ENCODE measurements at places on chromosomes 3 and 15.

- ATAC-seq: no peak
Measured at GRCh38 chr3:50606596-50606995, 5.0 kb downstream of the CISH start.

- ATAC-seq: no peak
Measured at GRCh38 chr3:11050666-11051323, 58.2 kb downstream of the SLC6A1 start.

DNA sequence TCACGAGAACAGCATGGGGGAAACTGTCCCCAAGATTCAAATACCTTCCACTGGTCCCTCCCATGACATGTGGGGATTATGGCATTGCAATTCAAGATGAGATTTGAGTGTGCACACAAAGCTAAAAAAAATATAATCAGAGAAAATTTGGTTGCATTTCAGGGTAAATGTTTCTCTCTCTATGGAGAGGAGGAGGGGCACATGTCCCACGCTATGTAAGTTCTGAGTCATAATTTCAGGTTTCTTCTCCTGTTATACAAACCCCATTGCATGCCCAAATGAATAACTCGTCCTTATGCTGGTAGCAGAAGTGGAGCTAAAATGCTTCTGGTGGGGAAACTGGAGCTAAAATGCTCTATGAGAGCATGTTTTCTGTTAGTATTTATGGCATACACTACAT lies 209.7 kb upstream of the DCBLD2 start:
- ATAC-seq: no peak

DNA sequence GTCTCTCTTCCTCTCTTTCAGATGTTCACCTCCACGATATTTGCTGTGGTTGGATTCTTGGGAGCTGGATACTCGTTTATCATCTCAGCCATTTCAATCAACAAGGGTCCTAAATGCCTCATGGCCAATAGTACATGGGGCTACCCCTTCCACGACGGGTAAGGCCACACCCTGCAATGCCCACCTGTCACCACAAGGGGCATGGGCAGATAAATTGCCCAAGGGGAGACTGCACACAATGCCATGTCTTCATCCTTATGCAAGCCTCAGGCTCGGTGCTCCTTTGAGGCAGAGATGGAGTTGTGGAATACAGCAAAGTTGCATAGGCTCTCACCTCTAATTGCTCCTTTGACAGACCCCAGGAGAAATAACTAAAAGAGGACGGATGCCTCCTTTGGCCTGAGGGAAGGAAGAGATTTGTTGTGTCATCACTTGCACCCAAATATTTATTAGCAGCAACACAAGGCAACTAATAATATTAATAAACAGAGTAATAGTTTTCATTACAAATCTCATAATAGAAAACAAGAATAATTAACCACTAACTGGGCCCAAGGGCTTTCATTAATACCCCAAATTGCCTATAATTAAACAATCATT lies 13.2 kb downstream of the TM4SF4 start:
- peak; percentile 39 for ATAC-seq

GRCh38 chr3:196122021-196122687 lies 40.3 kb upstream of the TFRC start:
- no peak for ATAC-seq

DNA sequence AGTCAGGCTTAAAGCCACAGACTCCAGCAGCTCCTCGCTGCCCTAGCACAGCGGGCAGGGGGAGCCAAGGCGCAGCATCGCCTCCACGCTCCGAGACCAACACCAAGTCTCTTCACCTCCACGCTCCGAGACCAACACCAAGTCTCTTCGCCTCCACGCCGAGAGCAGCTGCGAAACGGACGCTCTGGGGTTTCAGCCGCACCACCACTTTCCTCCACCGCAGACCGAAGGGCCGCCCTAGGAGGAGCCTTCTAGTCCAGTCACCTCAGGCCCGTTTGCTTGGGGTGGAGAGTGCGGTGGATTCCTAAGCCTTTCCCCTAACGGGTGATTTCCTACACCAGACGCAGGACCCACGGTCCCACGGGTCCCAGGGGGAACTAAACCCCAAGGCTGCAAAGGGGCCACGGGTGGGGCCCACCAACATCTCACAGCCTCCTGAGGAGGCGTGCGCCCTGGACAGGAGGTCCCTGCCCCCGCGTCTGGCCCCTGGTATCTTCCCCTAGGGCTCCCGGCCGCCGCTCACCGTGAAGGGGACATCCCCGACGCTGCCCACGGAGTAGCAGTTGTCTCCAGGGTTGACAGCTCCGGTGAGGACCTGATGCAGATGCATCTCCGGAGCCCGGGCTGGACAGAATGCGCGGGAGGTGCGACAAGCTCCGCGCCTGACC lies 501 bp downstream of the DMXL2 start:
- ATAC-seq: peak; percentile 69

GRCh38 chr15:98455904-98456303 lies 192.4 kb upstream of the IGF1R start:
- peak; percentile 90 for ATAC-seq

- no peak for ATAC-seq
Measured at GRCh38 chr3:160815280-160815679, 59.2 kb downstream of the PPM1L start.

GRCh38 chr3:38613426-38613825 lies 36.1 kb downstream of the SCN5A start:
- no peak for ATAC-seq

- no peak for ATAC-seq
Measured at GRCh38 chr15:50911621-50912020, 3.1 kb downstream of the AP4E1 start.

- peak; percentile 56 for ATAC-seq
Measured at GRCh38 chr15:77085297-77085696, 14.4 kb upstream of the TSPAN3 start.

DNA sequence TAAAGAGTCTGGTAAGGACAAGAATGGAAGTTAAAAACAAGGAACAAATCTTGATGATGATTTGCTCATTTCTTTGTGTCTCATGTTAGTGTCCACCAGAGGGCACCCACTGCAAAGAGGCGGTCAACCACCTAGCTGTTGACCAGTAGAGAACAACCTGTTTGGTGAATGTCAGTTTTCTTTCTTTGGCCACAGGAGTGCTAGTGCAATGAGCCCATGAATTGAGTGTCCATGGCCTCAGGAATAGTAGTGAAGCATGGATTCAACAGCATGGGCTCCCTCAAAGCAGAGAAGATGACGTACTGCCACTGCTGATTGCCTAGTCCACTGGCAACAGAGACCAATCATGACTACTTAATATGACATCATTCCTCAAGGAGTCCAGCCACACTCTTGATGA lies 10.7 kb upstream of the CNTN6 start:
- ATAC-seq: no peak

- ATAC-seq: no peak
Measured at GRCh38 chr15:26358708-26359107, 414.2 kb downstream of the GABRB3 start.

DNA sequence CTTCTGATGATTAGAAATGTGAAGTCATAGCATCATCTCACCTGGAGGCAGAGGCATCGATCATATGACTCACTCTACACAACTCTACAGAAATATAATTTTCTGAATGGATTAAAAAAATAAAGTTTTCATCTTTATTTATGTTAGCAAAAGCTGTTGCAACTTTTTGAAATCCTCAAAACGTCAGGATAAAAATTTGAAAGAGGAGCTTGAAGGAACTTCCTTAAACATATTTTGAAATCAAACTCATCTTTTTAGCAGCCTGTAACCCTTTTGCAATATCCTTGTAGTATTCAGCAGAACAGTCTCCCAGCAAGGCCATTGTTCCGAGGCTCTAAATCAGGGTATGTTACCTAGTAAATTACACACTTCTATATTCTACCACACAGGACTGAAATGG lies 985.4 kb downstream of the PLOD2 start:
- no peak for ATAC-seq

DNA sequence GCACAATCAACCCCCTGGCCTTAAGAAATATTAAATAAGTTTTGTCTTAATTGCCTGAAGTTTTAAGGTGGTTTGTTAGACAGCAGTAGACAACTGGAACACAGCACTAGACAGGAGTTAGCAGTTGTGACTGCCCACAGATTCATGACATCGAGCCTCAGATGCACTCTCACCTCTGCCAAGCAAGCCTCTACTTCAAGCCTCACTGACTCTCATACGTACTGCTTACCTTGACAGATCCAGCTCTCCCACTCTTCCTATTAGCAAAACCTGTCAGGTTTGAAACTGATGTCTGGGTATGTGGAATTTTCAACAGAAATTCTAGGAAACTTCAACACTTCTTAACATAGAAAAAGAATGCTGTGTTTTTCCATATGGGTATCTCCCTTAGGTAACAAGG lies 382.9 kb upstream of the DPH6 start:
- no peak for ATAC-seq

DNA sequence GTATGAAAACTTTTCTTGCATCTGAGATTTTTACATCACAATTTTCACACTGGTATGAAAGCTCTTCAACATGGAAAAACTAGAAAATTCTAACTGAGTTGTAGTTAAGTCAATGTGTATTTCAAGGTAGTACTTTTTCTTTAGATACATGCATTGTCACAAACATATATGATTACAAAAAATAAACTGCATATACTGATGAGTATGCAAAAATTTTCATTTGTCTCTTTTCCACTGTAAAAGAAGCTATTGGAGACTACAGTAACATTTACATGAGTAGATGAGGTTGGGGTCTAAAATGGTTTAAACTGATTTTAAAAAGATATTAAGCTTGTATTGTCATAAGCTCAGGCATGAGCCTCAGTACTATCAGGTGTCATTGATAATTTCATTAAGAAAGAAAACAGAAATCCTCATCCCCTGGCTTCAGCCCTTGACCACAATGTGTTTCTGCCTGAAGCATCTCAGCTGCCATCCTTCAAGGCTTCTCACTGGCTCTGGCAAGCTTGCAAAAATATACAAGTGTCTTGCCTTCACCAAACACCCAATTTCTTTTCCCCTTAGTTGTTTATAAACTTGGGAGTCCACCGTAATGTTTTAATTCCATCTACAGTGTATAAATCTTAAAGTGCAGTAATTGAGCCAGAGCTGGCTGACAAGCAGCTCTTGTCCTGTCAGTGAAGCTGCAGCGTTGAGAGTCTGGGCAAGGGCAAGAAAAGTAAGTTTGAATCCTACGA lies 71.9 kb downstream of the ALDH1A2 start:
- no peak for ATAC-seq

DNA sequence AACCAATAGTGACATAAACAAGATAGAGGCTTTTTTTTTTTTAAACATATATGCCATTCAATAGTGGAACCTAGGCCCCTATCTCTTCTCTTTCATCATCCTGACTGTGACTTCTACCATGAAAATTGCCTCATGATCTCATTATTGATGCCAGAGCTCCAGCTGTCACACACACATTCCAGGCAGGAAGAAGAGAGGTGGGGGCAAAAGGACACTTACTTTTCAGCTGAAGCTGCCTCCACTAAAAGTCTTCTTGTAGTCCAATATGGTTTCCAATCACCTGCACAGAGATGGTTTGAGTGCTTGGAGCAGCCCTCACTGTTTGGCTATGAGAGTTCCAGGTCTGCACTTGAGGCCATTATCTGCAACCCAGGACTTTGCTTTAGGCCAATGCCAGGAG lies 45.0 kb downstream of the CLEC3B start:
- ATAC-seq: no peak

DNA sequence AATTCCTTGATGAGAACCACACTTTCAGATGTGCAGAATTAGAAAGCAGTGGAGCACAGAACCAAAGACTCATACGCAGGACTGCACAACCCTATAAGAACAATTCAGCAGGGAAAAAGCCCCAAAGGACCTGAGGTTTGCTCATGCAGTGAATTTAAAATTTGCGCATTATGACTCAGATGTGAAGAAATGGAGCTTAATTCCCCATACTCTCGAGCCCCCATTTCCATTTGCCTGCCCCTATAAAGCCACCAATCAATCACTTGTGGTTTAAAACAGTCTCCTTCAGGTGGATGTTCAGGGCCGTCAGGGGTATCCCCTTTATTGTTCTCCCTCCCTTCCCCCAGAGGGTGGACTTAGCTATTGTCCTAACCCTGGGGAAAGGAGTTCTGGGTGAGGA lies 221.2 kb downstream of the IGSF11 start:
- no peak for ATAC-seq

- no peak for ATAC-seq
Measured at GRCh38 chr3:134093956-134094355, 64.2 kb upstream of the SLCO2A1 start.

DNA sequence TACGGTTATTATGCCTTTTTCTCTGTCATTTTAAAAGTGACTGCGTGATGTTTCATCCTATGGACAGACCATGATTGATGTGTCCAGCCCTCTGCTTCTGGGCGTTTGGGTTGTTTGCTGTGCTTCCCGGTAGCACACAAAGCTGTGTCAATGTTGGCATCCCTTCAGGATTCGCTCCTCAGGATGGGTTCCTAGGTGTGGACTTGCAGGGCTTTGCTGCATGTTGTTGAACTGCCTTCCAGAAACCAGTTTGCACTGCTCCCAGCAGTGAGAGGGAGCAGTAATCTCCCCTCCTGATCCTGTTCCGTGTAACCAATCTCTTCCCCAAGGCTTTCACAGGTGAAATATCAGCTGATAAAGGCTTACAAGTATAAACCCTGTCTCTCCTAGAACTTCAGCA lies 787 bp downstream of the TRPM1 start:
- ATAC-seq: peak; percentile 86

- ATAC-seq: peak; percentile 11
Measured at GRCh38 chr15:52790169-52790708, at the start of gene ONECUT1. Gene ONECUT1, minus strand, starts transcription at chr15:52790336. Its CDS starts 452 bp downstream, at chr15:52789884.

DNA sequence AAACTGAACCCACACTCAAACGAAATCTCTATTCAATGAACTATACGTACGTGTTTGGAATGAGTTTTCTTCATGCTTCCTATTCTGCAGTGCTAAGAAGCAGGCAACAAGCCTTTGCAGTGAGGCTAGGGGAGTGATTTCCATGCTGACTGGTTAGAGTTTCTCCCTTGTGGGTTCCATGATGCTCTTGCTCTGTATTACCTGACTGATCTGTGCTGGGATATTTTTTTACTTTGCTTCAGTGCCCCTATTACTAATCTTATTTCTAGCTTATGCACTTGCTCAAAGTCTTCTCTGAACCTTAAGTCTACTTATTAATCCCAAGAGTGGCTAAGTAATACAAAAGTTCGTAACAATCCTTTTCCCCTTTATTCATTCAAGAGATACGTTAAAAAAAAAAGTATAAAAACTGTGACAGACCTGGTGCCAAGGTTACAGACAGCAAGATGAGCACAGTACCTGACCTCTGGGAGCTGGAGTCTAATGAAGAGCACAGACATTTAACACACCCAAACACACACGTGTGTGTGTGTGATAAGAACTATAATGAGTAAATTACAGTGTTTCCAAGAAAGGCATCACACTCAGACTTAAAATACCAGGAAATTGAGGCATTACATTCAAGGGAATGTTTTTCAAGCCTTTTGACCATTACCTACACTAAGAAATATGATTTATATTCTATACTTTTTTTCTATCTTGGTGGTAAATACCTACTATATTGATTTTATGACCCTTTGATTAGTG lies 50.5 kb upstream of the FBN1 start:
- ATAC-seq: no peak

- ATAC-seq: no peak
Measured at GRCh38 chr3:113405180-113405579, 36.1 kb downstream of the CFAP44 start.

GRCh38 chr3:193910886-193911738 lies 224.8 kb upstream of the HES1 start:
- peak; percentile 56 for ATAC-seq

GRCh38 chr15:83066034-83066733 lies 868 bp downstream of the BTBD1 start:
- no peak for ATAC-seq

All from esophagus mucosa (tissue), 1 donor.